ENCODE measurements at places on chromosomes 13 and 19.

DNA sequence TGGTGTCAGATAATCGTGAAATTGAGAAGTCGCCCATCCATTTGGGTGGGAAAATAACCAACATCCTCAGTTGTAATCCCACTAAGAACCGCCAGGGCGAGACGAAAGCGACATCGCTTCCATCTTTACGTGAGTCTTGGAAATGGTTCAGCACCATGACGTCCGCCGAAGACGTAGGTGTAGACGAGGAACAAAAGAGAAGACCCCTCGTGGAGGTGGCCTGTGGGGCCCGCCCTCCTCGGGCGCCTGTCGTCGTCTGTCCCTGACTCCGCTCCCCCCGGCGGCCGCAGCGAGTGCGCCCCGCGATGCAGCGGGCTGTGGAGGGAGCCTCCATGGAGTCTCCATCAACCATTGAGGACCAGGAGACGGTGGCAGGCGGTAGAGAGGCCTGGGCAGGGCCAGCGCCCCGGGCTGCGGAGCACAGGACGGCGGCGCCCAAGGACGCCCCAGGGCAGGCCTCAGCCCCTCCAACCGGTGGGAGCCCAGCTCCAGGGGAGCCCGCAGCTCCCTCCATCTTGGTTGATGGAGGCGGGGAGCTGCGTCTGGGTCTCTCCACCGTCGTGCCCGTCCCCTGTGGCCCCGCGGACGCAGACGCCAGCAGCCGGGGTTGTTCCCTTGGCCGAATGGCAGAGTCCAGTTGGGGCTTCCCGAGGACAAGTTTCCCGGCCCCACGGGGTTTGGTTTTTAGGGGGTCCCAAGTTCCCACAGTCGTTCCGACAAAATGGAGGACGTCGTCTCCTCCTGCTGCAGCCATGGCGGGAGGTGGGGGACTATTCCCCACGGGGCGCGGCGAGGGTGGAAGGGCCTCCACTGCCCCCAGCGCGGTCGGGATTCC is 990 bp upstream of the ZMYM2 start:
- peak; percentile 92 for DNase-seq

- DNase-seq = peak; percentile 90
Measured at GRCh38 chr19:56066152-56067023, 54.7 kb downstream of the ZNF787 start.

GRCh38 chr13:20714563-20715329 is 11.2 kb downstream of the IL17D start:
- no peak for DNase-seq

DNA sequence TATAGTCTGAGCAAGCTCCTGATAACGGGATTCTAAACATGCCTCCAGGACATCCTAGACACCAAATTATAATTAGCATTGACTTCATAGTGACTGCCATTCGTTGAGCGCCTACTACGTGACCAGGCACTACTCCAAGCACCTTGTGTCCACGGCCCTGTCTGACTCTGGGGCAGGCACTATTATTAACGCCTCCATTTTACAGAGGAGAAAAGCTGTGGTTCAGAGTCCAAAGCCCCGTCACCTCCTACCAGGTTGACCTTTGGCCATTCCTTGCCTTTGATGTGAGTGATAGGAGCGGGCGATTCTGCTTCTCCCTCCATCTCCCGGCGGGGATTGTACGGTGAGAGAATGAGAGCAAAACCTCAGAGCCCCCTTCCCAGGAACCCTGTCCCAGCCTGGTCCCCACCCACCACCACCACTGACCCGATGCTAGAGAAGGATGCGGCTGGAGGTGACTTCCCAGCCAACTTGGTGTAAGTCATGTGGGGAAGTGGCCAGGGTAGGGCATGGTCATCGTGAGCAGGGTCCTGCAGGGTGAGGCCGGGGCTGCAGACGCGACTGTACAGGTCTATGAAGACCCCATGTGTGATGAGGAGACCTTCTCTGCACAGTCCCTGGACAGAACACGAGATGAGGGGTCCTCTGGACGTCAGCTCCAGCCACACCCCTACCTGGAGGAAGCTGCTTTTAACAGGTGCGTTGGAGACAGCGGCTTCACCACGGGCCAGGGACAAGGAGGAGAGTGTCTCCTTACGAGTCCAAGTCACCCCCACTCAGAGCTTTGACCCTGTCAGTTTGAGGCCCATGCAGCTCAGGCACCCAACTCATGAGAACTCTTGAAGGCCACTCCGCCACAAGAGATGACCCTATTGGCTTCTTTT is at the start of gene IGSF23:
IGSF23 (plus strand) TSS at position 269 of the 884 bp plus-strand sequence; CDS start at position 352, 83 bp downstream.
- no peak for DNase-seq

Data from activated CD4-positive, alpha-beta T cell treated with anti-CD3 and anti-CD28 coated beads, Interleukin-2, amount 10 ng/mL, durations not matched to agents 24 days and 14 days (primary cell).